Activated CD4-positive, alpha-beta T cell treated with anti-CD3 and anti-CD28 coated beads, Interleukin-2, amount 50 U/mL, for 16 hours (primary cell): ENCODE measurements at places on chromosomes 7 and 10.

GRCh38 chr7:69687739-69688433, 89.6 kb downstream of the AUTS2 start:
- no peak for DNase-seq

DNA sequence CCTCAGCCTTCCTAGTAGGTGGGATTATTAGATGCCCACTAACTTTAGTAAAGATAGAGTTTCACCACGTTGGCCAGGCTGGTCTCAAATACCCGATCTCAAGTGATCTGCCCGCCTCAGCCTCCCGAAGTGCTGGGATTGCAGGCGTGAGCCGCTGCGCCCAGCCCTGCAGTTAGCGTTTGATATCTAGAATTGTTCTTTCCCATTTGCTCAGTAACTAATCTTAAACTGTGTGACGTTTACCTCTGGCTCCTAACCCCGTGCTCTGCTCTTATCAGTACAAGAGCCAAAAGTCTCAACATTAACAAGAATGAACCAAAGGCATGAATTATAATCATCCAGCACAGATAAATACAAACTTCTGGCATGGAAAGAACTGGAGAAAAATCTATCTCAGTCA, 47.4 kb downstream of the IGF2BP3 start:
- DNase-seq = no peak

DNA sequence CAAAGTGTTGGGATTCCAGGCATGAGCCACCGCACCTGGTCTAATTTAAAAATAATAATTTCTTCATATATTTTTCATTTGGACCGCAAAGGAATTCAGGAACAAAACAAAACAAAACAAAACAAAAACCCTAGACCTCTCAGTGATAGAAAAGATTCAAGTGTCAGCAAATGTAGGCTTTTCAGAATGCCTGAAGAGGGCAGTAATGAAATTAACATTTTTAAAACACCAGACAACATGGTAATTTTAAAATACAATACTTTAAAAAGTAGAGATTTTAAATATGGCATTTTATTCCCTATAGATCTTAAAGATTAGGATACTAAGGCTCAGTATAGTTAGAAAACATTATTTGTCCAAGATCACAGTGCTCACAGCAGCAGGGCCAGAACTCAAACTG, 36.6 kb downstream of the DNMBP start:
- no peak for DNase-seq

GRCh38 chr7:121402701-121403100, 6.6 kb upstream of the FAM3C start:
- DNase-seq = no peak

DNA sequence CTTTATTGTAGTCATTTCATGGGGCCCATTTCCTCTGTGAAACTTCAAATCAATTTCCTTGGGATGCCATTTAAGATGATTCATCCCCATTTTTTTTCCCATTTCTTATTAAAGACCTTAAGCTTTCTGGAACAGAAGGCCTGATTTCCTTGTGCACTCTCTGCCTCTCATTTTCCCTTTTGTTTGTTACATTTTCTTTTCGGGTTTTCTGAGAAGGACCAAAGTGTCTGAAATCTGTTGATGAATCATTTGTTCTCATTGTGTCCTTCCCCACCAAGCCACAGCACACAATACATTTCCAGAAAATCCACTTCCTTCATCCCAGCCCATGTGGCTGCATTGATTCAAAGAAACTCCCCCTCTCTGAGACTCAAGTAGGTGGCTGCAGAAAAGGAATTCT, 372.4 kb downstream of the SFMBT2 start:
- no peak for DNase-seq

- DNase-seq = no peak
Observed at GRCh38 chr10:12459340-12459739, 110.0 kb downstream of the CAMK1D start.

DNA sequence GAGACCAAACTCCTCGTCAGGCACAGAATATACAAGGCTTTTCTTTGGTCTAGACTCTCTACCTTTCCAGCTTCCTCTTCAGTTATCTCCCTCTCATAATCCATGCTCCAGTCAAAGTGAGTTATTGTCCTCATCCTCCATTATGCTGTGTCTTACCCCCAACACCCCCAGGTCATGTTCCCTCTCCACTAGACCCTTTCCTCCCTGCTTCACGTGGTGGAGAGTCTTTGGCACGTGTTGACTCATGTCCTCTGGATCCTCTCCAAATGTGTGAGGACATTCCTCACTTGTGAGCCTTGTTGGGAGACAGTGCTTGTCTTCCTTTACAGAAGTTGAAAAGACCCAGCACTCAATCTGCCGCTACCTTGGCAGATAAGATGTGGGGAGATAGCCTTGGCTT, 36.0 kb upstream of the DLD start:
- no peak for DNase-seq

GRCh38 chr10:119689016-119689580, 36.8 kb upstream of the INPP5F start:
- no peak for DNase-seq
